Natural killer cell treated with Interleukin-12 subunit alpha and Interleukin-12 subunit beta and Interleukin-15 and Interleukin-18, amount 100 ng/mL, for 72 hours (primary cell): ENCODE measurements at places on chromosomes 7 and 10.

DNA sequence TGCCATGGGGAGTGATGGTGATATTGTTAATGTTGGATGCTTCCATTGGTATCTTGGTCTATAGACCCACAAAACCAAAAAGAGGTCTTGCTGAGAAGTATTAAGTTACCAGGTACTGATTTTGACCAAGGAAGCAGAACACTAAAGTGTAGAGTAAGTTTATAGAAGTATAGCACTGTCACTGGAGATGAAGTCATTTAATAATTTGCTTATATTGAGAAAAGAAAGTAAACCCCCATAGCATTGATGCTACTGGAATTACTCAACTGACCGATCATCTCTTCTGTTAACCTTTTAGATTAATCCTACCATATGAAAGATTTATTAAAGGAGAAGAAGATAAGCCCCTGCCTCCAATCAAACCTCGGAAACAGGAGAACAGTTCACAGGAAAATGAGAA lies 183.2 kb downstream of the RTKN2 start:
- H3K27ac ChIP-seq, result peak overlapping the region; percentile 82
- H3K4me1 ChIP-seq, result peaks cover 47% of the 10 kb centered on the region
- H3K27me3 ChIP-seq, result no peaks in the 10 kb centered on the region
- DNase-seq, result no peak
- H3K4me3 ChIP-seq, result peak overlapping the region; percentile 41

DNA sequence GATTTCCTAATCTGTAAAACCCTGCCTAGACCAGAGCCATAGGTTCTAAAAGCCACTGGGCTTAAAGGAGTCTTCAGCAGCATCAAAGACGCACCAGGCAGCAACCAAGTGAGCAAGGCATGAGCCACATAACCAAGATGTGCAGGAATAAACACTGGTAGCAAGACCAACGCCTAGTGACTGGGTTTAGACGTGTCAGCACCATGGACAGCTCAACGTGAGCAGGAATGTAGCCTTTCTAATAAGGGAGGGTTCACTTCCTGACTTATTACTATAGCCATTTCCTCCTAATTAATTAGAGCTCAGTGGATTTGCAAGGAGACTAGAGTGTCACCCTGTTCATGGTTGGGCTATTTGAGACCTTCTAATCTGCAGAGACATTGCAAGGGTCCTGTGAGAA lies 223.7 kb downstream of the LHFPL3 start:
- H3K36me3 ChIP-seq, result peaks cover 3% of the 10 kb centered on the region
- no peaks in the 10 kb centered on the region for H3K27me3 ChIP-seq
- no peak overlapping the region for H3K27ac ChIP-seq
- no peaks in the 10 kb centered on the region for H3K4me1 ChIP-seq
- no peak overlapping the region for H3K4me3 ChIP-seq

DNA sequence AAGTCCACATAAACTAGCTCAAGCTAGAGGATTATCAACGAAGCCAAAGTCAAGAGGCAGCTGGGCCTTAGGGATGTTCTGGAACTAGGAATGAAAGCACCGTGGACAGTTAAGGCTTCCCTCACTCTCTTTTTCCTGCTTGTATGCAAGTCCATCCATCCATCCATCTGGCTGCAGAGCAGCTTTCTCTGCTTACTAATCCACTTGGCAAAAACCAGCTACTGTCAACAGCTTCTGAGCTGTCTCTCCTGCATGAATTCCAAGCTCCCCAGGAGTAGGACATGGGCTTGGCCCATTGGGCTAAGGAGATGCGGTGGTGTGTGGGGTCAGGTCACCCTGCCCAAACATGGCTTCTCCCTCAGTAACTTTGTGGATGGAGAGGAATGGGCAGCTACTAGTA lies 66.2 kb downstream of the NAMPT start:
- H3K27me3 ChIP-seq, result peaks cover 17% of the 10 kb centered on the region
- no peak overlapping the region for H3K4me3 ChIP-seq
- H3K36me3 ChIP-seq, result no peaks in the 10 kb centered on the region
- no peaks in the 10 kb centered on the region for H3K4me1 ChIP-seq
- H3K27ac ChIP-seq, result no peak overlapping the region

GRCh38 chr10:55233505-55233904 lies 432.5 kb upstream of the PCDH15 start:
- no peaks in the 10 kb centered on the region for H3K36me3 ChIP-seq
- no peaks in the 10 kb centered on the region for H3K27me3 ChIP-seq
- no peaks in the 10 kb centered on the region for H3K4me1 ChIP-seq
- DNase-seq, result no peak

GRCh38 chr10:58081353-58081752 lies 186.3 kb downstream of the IPMK start:
- H3K4me3 ChIP-seq, result no peak overlapping the region
- no peak for DNase-seq
- H3K27me3 ChIP-seq, result no peaks in the 10 kb centered on the region
- H3K4me1 ChIP-seq, result no peaks in the 10 kb centered on the region
- no peaks in the 10 kb centered on the region for H3K36me3 ChIP-seq

GRCh38 chr7:112448891-112449290 lies 1.4 kb upstream of the IFRD1 start:
- H3K27ac ChIP-seq, result peak overlapping the region; percentile 98
- H3K36me3 ChIP-seq, result no peaks in the 10 kb centered on the region
- DNase-seq, result no peak
- H3K27me3 ChIP-seq, result no peaks in the 10 kb centered on the region
- H3K4me3 ChIP-seq, result peak overlapping the region; percentile 92
- peaks cover 43% of the 10 kb centered on the region for H3K4me1 ChIP-seq

DNA sequence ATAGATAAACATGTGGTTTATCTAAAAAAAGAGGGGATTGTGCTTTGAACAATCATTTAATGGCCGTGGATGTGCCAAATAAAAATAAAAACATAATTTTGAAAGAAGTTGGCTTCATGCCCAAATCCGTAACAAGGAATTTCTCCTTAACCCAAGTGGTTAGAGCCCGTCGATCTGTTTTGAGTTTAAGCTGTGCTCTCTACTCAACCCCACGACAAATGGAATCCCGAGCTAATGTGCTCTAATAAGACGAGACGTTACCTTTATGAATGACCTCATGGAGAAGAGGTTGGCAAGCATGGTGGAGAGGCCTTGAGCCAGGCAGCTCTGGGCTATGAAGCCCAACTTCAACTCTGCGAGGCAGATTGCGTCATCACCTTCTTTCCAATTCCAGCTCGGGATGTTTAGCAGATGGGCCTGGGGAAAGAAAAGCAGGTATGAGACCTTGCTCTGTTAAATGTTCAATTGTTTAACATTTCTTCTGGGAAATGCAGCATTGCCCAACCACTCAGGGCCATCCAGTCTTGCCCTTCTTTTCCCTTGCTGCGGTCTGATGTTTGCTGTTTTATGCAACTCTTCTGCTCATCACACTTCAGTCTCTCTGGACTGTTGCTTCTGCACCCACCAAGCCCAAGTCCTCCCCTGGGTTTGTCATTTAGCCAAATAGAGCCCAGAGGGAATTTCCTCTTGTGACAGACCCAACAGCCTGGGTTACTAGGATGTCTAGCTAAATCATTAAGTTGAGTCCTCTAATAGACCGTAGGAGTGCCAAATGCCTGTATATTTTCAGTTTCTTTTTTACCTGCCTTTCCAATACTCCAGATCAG lies 564.6 kb downstream of the KCNMA1 start:
- DNase-seq, result no peak
- H3K36me3 ChIP-seq, result no peaks in the 10 kb centered on the region
- no peak overlapping the region for H3K27ac ChIP-seq
- H3K4me3 ChIP-seq, result no peak overlapping the region
- H3K27me3 ChIP-seq, result peaks cover 17% of the 10 kb centered on the region

- H3K36me3 ChIP-seq, result no peaks in the 10 kb centered on the region
- no peak overlapping the region for H3K27ac ChIP-seq
- peaks cover 5% of the 10 kb centered on the region for H3K27me3 ChIP-seq
Measured at GRCh38 chr10:306007-306674, 170.9 kb downstream of the ZMYND11 start.

- H3K4me1 ChIP-seq, result no peaks in the 10 kb centered on the region
- no peak overlapping the region for H3K27ac ChIP-seq
- no peak for DNase-seq
- peaks cover 27% of the 10 kb centered on the region for H3K27me3 ChIP-seq
Measured at GRCh38 chr10:101762736-101763135, 13.2 kb downstream of the FGF8 start.

GRCh38 chr10:49740346-49741107 lies 21.6 kb downstream of the OGDHL start:
- no peak overlapping the region for H3K27ac ChIP-seq
- H3K36me3 ChIP-seq, result no peaks in the 10 kb centered on the region
- no peak for DNase-seq
- no peaks in the 10 kb centered on the region for H3K27me3 ChIP-seq
- H3K4me3 ChIP-seq, result no peak overlapping the region
- H3K4me1 ChIP-seq, result no peaks in the 10 kb centered on the region

DNA sequence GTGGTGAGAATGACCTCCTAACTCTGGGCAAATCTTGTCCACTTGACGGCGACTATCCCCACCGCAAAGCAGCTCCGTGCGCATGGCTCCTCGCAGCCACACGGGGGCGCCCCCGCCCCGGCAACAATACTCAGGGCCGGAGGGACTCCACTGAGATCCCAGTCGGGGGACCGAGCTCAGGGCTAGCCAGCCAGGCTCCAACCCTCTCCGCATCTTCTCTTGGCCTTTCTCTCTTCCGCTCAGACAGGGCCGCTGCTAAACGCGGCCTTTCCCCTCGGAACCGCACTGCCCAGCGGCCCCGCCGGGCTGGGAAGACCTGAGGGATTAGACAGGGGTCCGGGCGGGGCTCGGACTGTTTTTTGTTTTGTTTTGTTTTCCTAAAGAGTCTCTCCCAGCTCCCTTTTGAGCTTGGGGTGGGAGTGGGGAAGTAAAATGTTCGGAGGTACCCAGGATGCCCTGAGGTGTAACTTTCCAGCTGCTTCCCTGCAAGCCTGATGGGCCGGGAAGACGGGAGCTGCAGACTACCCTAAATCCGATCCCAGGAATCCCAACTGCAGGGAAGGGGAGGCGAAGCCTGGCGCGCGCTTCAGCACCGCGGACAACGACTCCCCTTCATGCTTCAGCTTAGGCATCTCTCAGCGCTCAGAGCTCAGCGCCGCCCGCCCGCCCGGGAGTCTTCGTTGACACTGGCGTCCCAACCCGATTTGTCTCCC lies 2.7 kb downstream of the KCNIP2 start:
- peaks cover 12% of the 10 kb centered on the region for H3K27me3 ChIP-seq
- DNase-seq, result peak; percentile 91
- peak overlapping the region; percentile 90 for H3K4me3 ChIP-seq
- H3K4me1 ChIP-seq, result peaks cover 34% of the 10 kb centered on the region

- no peaks in the 10 kb centered on the region for H3K36me3 ChIP-seq
- H3K4me1 ChIP-seq, result peaks cover 11% of the 10 kb centered on the region
- H3K27ac ChIP-seq, result no peak overlapping the region
Measured at GRCh38 chr7:123538897-123539296, 4.5 kb upstream of the IQUB start.

GRCh38 chr7:117750612-117751563 lies 122.4 kb downstream of the CTTNBP2 start:
- H3K4me3 ChIP-seq, result no peak overlapping the region
- no peaks in the 10 kb centered on the region for H3K36me3 ChIP-seq
- no peaks in the 10 kb centered on the region for H3K27me3 ChIP-seq
- no peak overlapping the region for H3K27ac ChIP-seq
- no peak for DNase-seq

DNA sequence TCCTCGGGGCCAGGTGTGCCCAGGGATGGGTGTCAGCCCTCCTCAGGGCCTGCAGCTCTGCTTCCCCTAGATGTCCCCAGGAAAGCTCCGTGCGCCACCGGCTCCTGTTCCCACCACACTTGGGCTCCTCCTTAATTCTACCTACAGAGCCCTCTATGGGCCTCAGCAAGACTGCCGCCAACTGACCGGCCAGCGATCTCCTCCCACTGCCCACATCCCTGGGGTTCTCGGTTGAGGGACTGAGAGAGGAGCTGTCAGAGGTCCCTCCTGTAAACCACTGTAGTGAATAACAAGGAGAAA lies 5.3 kb upstream of the LDB3 start:
- no peaks in the 10 kb centered on the region for H3K27me3 ChIP-seq
- H3K4me3 ChIP-seq, result no peak overlapping the region

DNA sequence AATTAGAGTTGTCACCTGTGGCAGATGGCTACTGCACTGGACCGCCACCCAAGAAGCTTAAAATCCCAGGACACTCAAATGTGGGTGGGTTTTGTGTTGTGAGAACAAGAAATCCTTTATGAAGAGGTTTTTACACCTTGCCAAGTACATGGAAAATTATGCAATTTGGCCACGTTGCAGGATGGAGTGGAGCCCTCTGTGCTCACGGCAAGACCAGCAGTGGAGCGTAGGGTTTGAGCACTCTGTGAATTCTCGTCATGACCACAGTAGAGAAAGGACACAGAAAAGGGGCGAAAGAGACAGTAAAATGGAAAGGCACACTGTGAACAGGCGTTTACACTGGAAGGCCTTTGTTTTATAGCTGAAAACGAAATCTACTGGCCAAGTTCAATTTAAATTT lies 222.6 kb downstream of the ADARB2 start:
- no peaks in the 10 kb centered on the region for H3K36me3 ChIP-seq
- H3K27ac ChIP-seq, result no peak overlapping the region
- DNase-seq, result no peak
- H3K4me1 ChIP-seq, result no peaks in the 10 kb centered on the region
- H3K4me3 ChIP-seq, result no peak overlapping the region

DNA sequence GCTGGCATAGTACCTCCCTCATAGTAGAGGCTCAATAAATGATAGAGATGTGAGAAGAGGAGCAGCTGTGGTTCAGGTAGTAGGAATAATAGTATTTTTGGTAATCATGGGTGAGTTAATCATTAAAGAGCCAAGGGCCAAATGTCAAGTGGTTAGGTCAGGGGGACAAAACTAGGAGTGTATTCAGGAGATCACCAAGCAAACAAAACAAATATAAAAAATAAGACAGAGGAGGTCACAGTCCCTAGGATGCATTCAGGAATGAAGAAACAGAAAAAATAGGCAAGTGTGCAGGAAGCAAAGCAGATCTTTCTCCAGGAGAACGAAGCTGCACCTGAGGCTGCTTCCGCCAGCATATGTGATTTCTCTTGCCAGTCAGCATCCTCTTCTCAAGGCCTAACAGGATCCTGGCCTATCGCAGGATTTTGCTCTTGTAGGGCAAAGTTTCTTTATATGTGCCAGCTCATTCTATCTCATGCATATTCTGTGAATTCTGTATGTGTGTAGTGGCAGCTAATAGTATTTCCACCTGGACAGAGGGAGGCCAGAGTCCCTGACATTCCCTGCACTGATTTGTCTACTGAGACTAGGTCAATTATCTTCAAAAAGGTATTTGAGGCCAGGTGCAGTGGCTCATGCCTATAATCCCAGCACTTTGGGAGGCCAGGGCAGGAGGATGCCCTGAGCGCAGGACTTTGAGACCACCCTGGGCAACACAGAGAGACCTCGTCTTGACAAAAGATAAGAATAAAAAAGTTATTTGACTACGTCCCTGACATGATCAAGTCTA lies 82.7 kb downstream of the AKR1D1 start:
- no peak overlapping the region for H3K4me3 ChIP-seq
- H3K4me1 ChIP-seq, result no peaks in the 10 kb centered on the region
- no peak for DNase-seq
- H3K36me3 ChIP-seq, result no peaks in the 10 kb centered on the region
